AG04450 (cell line): ENCODE measurements at places on chromosomes 2 and 18.

DNA sequence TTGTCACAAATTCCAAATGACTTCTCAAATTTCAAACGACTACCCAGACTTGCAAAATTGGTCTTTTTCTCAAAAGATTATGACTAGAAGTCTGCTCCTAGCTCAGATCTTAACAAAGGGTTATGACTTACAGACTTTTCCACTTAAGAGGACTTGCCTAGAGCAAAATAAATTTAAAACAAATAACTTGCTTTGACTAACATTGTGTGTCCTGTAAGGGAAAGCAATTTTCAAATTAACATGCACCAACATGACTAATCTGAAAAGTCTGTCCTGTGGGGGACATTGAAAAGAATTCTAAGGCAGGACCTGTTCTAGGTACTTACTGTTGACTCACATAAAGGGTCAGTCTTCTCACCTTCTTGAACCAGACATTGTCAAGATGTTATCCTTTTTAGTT is 53.5 kb upstream of the TMEM200C start:
- DNase-seq, result no peak

DNA sequence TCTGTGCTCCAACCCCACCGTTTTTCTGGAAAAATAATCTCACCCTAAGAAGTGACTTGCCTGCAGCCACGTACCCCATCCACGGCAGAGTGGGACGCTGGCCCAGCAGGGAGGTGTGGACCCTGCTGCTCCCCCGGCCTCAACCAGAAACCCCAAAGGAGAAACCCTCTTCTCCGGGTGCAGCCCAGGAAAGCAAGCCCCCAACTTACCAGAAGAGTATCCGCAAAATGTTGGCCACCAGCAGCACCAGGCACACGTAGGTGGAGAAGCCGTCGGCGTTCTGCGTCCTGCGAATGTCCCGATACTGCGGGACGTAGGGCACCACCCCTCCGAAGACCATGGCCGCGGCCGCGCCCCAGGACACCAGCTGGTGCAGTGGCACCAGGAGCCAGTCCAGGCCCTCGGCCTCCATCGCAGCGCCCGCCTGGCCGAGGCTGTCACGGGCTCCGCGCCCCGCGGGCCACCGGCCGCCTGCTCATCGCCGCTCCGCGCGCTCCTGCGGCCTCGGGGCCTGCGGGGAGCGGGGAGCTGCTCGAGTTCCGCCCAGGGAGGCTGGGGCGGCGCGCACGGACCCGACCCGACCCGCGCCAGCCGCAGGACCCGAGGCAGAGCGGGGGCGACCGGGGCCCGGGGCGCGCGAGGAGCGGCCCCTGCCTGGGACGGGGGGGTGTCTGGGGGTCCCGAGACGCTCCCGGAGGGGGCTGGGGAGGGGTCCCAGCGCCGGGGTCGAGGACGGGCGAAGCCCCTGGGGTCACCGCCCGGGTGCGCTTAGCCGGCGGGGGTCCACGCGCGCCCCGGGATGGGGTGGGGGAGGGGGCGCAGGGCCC is 725 bp downstream of the SLC66A2 start:
- DNase-seq, result no peak

- no peak for DNase-seq
Observed at GRCh38 chr2:132991471-132992045, 321.6 kb upstream of the LYPD1 start.

- DNase-seq, result no peak
Observed at GRCh38 chr2:115389024-115389423, 946.6 kb downstream of the DPP10 start.

- DNase-seq, result no peak
Observed at GRCh38 chr18:34219651-34220050, 5.1 kb downstream of the NOL4 start.

GRCh38 chr2:2564300-2565078 is 233.4 kb upstream of the MYT1L start:
- no peak for DNase-seq

GRCh38 chr2:11373096-11373495 is 28.7 kb upstream of the ROCK2 start:
- DNase-seq, result no peak
